Muscle of back (tissue), 13 donors: ENCODE measurements at places on chromosomes 6 and 20.
A peak's percentile ranks its signal among the peaks of the same experiment; 100 is the strongest.

GRCh38 chr6:90411292-90411781, 114.7 kb upstream of the BACH2 start:
- no peak for DNase-seq

DNA sequence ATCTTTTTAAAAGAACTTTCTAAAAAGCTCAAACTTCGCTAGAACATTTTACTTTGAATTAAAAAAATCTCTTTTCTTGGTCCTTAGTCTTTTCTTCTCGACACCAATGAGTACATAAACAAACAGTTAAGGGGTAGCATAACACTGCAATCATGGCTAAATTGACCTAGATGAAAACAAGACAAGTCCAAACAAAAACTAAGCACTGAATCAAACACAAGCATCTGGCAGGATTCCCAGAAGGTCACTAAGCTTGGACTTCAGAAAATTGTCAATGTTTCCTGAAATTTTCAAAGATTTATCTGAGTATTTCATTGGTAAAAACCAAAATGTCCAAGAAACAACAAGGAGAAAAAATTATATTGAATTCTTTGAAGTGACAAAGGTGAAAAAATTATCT, 5.0 kb downstream of the COL21A1 start:
- peak; percentile 51 for DNase-seq

DNA sequence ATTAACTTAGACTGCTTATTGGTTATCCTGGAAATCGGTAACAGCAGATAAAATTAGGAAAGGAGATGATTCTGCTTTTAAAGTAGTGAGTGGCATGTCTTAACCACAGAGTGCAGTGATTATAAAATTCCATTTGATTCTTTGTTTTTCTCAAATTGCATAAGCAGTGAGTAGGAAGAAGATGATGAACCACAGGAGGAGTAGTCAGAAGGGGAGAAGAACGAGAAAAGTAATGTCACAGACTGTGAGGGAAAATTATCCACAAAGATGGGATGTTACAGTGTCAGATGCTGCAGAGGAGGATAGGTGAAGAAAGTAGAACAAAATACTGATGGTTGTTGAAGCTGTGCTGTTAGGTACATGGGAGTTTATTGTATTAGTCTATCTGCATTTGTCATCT, 63.0 kb downstream of the ITCH start:
- DNase-seq = no peak

DNA sequence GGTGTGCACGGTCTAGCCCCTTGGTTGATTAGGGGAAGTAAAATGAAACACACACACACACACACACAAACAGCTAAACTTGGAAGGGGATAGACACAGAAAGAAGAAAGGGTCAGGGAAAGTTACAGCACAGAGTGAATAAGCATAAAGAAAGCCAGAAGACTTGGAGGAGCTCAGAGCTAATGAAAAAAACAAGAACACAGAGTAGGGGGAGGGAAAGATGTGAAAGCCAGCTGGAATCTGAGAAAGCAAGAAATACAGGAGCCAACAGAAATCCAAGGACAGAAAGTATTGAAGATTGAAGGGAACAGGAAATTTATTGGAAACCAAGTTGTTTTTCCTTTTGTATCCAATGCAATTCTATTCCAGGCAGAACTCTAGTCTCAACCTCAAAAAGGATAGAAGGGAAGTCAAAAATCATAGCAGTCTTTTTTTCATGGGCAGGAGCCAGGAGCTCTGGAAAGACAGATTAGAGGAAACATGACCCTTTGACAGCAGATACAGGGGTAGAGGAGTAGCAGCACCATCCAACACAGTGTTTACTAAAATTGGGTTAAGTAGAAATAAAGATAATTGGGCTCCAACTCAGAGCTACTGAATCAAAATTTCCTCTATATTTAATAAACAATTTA, 10.1 kb downstream of the HMGCLL1 start:
- DNase-seq = peak; percentile 92

GRCh38 chr6:132675002-132675401, 16.0 kb upstream of the TAAR1 start:
- no peak for DNase-seq

- no peak for DNase-seq
Measured at GRCh38 chr6:31621320-31621939, 915 bp downstream of the PRRC2A start.

DNA sequence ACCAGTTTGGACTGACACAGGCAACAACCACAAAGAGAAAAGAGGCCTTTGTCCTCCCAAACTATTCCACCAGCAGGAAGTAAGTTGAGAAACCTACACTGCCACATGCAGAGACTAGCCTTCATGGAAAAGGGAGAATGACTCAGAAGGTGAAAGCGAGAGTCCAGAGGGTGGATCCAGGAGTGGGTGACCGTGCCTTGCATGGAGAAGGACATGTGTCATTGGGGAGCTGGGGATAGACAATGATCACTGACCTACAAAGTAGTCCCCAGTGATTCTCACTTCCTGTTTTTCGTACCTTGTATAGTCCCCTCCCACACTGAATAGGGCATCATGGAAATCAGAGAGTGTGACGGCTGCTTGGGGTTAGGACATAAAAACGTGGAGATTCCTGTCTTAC, 91.9 kb downstream of the MYLK4 start:
- no peak for DNase-seq

DNA sequence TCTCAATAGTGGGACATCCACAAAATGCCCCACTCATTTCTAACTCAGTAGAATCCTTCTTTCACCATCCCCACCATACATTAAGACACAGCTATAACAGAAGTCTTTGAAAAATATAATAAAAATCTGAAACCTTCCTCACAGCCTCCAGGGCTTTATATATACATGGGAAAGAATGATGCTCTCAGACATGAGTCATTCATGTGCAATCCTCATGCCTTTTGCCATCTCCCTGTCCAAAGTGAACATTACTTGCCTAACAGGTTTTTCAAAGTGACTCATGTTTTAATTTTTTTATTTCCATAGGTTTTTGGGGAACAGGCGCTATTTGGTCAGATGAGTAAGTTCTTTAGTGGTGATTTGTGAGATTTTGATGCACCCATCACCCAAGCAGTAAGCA, 162.7 kb downstream of the RALGAPA2 start:
- no peak for DNase-seq

DNA sequence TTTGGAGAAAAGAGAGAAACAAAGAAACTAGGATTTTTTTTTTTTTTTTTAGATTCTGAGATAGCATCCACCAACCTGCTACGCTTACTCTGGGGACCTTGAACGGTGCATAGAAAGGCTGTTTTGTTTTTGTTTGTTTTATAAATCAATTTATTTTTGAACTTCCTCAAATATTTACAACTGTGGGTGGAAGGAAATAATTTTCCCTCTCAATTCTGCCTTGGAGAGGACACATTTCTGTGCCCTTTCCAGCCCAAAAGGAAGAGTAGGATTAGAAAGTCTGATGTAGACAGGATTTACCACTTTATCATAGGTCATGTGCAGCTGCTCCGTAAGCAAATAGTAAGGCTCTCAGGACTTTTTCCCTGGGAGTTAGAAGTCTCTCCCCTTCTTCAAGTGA, 190.5 kb downstream of the NKAIN2 start:
- DNase-seq = no peak

GRCh38 chr20:6877633-6878032, 110.1 kb downstream of the BMP2 start:
- no peak for DNase-seq

- no peak for DNase-seq
Measured at GRCh38 chr6:27631609-27631916, 158.7 kb upstream of the ZNF184 start.

GRCh38 chr20:24102290-24102689, 113.7 kb upstream of the GGTLC1 start:
- no peak for DNase-seq

DNA sequence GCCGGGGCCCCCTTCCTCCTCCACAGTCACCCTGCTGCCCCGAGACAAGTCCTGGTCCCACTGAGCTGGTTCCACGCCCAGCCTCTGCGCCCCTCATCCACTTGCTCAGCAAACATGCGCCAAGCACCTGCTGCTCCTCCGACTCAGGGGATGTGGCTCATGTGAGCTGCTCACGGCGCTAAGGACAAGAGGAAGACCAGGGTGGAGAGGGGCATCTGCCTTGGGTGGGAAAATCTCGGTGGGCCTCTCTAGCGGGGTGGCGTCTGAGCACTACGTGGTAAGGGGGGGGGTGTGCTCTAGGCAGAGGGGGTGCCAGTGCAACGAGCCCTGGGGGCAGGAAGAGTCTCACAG, 4.5 kb downstream of the LAMA5 start:
- no peak for DNase-seq

DNA sequence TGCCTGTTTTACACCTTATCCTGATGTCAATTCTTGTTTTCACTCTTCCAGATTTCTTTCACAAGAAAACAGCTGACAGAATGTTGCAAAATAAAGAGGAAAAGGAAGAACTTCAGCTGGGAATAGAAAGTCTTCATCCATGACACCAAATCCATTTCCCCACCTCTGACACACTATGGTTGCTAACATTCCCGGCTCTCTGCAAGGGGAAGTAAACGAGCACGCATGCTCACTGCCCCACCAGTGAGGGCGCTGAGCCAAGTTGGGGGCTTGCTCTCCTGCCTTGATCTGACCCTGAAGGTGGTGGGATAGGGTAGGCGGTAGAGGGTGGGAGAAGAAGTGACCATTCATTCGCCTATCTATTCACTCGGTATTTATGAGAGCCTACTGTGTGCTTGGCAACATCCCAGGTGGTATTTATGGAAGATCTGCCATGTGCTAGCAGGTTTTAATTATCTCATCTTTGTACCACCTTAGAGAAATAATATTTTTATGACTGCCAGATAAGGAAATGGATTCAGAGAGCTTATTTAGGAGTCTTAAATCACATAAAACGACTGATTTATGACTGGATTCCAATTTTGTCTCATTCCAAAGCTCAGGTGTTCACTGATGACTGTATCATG, 206.2 kb downstream of the FOXC1 start:
- DNase-seq = no peak

- DNase-seq = no peak
Measured at GRCh38 chr6:36781669-36782068, 57.6 kb downstream of the CPNE5 start.

DNA sequence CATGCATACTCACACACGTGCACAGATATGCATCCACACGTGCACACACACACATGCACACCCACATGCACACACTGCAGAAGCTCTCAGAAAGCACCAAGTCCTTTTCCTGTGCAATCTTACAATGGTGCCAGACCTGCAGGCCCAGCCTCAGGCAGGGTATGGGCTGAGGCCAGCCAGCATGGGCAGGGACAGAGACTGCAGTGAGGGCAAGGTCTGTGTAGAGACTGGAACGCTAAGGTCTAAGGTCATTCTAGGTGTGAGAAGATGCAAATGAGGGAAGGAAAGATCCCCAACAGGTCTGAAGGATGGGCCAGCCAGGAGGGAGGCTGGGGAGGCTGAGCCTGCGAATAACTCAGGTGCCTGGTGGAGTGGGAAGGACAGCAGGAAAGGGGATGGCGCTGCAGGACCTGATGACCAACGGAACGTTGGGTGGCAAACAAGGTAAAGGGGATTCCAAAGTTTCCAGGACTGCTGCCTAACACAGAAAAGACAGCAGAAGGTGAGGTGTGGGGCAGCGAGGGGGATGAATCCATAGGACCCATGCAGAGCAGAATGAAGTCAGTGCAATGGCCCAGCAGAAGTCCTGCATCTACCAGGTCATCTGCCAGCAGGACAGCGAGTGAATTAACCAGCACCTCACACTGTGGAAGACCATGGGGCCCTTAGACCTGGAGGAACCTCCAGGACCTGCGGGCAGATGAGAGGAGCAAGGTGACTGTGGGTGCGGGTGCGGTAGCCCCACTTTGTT, 67.0 kb downstream of the ABHD12 start:
- DNase-seq = no peak

DNA sequence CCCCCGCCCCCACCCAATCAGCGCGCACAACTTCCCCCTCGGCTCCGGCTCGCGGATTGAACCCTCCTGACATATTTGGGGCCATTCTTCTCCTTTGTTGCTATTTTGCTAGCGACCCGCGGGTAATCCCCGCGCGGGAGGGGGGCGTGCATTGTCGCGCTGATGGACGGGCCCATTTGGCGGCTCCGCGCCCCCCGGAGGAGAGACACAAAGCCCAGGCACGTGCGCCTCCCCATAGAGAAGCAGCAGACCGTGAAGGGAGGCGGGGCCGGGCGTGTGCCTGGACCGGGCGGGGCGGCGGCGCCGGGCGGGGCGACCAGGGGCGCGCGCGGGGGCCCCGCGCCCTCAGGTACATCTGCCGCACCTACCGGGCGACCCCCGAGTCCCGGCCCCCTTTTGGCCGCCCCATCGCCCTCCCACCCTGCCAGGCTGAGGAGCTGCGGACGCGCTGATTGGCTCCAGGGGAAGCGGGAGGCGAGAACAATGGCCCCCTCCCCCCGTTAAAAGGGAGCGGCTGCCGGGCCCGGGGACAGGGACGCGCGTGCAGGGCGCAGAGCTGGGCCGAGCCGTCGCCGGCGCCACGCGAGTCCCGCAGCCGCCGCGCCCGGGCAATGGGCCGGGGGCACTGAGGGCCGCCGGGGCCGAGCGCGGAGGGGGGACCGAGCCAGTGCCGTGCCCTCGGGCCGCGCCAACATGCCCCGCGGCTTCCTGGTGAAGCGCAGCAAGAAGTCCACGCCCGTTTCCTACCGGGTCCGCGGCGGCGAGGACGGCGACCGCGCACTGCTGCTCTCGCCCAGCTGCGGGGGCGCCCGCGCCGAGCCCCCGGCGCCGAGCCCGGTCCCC, at the start of gene INSM1:
Gene INSM1 (plus strand): TSS at position 530 of the 843 bp plus-strand sequence. CDS start 164 bp downstream, at position 694.
- no peak for DNase-seq

DNA sequence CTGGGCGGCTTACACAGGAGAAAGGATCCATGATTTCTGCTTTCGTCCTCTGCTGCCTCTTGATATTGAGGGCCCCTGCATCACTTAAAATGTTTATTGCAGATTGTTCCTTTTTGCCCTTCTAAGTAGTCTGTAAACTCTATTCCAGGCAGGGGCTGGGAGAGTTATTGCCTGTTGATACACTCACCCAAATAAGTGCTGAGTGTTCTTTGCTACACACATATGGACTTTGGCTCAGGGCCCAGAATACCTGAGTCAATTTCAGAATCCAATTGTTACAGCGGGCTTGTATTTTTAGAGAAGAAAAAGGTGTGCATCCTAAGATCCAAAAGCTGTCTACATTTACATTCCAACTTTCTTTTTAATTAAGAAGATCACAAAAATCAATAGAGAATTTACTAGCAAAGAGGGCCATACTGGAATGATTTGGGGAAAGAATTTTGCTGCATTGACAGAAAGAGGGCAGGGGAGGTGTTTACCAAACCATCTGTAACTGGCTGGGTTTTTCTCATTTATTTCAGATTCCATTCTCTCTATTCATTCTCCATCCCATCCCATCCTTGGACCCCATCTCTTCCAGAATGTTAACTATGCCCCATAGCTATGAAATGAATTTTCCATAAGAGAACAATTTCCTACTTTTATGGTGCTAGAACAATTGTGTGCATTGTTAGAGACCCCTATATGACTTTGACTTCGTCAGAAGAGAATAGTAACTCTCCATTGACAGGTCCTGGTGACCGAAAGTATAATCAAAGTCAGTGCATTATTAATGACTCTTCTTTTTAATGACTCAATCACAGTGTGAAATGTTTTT, 959.9 kb upstream of the FLRT3 start:
- no peak for DNase-seq

DNA sequence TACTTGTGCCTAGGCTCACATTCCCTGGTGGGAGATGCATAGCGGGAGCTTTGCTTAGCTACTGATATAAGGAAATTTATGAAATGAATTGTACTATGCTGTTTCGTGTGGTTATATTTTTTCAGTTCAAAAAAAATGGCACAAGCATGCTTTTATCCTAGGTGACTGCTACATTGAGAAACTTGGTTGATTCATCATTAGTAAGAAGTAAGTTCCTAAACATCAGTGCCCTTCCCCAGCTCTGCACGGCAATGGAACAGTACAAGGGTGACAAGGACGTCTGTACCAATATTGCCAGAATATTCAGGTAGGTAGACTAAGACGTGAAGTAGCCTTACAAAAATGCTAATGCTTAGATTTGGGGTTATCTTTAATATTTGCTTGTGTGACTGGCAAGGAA, 79.7 kb downstream of the ARMC2 start:
- DNase-seq = no peak
